ENCODE measurements at places on chromosomes 2 and 18.

DNA sequence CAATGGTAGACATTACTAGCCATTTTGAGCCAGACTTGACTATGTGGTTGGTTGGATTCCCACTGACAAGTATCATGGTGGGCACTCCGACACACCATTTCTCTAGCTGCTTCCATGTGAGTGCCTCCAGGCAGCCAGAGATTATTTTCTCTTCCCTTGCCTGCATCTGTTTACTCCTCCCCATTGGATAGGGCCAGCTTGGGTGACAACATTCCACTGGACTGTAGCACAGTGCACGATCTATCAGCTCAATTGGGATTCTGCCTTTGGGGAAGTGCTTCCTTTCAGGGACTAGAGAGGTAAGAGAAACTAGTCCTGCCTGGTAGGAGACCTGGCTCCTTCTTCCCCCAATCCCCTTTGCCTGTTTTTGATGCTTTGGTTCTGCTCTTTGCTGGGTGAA lies 49.0 kb upstream of the MAP4K3 start:
- no peak for DNase-seq

DNA sequence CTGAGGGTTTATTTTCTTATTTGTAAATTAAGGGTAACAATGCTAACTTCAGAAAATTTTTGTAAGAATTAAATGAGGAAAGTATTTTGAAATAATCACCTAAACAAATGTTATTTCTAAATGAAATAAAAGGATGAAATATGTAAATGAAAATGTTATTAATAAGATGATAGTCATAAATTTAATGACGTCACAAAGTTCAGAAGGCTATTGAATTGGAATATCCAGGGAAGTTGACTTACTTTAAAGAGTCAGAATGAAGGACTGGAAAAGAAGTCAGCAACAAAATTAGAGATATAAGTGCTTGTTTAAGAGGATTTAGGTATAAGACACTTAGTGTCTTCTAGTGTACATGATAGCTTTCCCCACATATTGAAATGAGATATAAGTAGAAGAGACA lies 732.6 kb upstream of the CDH7 start:
- DNase-seq, result no peak

- DNase-seq, result no peak
Measured at GRCh38 chr2:184006998-184007397, 591.3 kb upstream of the ZNF804A start.

- DNase-seq, result no peak
Measured at GRCh38 chr18:55354795-55355194, 233.2 kb downstream of the TCF4 start.

GRCh38 chr2:105802587-105802986 lies 57.9 kb downstream of the NCK2 start:
- peak; percentile 81 for DNase-seq

DNA sequence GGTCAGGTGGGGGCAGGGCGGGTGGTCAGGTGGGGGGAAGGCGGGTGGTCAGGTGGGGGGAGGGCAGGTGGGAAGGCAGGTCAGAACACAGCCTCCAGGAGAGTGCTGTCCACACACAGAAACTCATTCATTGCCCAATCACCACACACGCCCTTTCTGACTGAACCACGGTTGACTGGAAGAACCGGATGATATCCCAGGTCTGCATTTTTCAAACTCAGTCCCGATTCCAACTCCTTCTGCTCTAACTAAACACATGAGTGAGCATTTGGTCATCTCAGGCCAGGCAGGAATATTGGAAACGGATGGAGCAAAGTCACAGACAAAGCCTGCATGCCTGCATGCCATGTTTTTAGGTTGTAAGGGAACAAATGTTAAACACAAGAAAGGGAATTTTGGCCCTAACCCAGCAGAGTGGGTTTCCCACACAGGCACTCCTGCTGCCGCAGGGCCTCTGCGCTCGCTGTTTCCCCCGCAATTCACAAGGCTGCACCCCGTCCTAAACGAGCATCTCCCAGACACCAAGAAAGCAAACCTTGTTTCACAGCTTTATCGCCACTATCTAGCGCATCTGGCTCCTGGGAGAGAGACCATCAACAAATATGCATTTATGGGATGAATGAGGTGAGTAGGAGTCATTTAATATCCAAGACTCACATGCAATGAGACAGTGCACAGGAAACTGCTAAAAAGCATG lies 100.1 kb downstream of the ZNF516 start:
- DNase-seq, result no peak

DNA sequence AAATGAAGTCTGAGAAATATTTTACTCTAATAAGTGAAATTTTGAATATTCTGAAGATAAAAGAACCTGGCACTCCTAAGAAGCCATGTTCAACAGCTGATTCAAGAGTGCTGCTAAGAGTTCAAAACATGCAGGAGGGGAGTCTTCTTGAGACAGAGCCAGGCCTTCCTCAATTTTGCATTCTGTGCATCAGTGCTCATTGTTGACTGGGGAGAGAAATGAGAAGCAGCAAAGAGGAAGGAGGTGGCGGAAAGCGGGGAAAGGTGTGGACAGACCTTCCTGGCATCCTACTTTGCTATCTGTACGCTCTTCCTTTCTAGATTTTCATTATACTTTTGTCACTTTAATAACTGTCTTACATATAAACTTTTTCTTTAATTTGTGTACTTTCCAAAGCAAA lies 29.7 kb upstream of the TXNDC2 start:
- peak; percentile 41 for DNase-seq

DNA sequence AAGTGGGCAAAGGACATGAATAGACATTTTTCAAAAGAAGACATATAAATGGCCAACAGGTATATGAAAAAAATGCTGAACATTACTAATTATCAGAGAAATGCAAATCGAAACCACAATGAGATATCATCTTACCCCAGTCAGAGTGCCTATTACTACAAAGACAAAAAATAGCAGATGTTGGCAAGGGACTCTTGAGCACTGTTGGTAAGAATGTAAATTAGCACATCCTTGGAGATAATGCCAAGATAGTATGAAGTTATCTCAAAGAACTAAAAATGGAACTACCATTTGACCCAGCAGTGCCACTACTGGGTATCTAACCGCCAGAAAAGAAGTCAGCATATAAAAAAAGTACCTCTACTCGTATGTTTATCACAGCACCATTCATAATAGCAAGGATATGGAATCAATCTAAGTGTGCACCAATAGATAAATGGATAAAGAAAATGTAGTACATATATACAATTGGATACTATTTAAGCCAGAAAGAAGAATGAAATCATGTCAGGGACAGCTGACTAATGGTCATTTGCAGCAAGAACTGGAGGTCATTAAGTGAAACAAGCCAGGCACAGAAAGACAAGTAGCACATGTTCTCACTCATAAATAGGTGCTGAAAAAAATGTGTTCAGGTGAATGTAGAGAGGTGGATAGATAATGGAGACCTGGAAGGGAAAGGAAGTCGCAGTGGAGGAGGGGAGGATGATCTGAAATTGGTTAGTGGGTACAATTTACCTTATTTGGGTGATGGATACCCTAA lies 141.7 kb upstream of the B3GNT2 start:
- no peak for DNase-seq

Measured in inflammatory macrophage treated with lipopolysaccharide for 4 hours (primary cell).